Choroid plexus epithelial cell (primary cell): ENCODE measurements at places on chromosomes 1 and 21.
A peak's percentile ranks its signal among the peaks of the same experiment; 100 is the strongest.

- no peak for DNase-seq
These were observed 84.5 kb upstream of the LRRN2 start for GRCh38 chr1:204769997-204770396.

- no peak for DNase-seq
These were observed 8.3 kb downstream of the TENT5C start for GRCh38 chr1:117613969-117614729.

GRCh38 chr1:40029608-40030007 is 10.9 kb upstream of the CAP1 start:
- no peak for DNase-seq

DNA sequence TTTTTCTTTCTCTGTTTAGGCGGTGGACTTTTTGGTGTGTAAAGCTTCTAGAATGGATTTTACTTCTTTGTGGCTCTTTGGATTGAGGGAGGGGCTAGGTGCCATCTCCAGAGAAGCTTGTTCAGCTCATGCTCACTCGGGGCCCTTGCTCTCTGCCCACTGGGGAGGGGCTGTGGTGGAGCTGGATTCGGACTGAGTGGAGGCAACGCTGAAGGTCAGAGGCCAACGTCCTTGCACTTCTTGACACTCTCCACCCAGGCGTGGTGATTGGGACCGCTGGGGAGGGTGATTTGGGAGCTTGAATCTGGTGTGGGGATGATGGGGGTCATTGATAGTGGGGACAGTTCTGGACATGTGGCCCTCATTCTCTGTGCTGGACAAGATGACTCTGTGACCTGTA is 52.6 kb downstream of the ADARB1 start:
- DNase-seq, result no peak

GRCh38 chr1:11664336-11665065 is 501 bp downstream of the FBXO6 start:
- peak; percentile 33 for DNase-seq

DNA sequence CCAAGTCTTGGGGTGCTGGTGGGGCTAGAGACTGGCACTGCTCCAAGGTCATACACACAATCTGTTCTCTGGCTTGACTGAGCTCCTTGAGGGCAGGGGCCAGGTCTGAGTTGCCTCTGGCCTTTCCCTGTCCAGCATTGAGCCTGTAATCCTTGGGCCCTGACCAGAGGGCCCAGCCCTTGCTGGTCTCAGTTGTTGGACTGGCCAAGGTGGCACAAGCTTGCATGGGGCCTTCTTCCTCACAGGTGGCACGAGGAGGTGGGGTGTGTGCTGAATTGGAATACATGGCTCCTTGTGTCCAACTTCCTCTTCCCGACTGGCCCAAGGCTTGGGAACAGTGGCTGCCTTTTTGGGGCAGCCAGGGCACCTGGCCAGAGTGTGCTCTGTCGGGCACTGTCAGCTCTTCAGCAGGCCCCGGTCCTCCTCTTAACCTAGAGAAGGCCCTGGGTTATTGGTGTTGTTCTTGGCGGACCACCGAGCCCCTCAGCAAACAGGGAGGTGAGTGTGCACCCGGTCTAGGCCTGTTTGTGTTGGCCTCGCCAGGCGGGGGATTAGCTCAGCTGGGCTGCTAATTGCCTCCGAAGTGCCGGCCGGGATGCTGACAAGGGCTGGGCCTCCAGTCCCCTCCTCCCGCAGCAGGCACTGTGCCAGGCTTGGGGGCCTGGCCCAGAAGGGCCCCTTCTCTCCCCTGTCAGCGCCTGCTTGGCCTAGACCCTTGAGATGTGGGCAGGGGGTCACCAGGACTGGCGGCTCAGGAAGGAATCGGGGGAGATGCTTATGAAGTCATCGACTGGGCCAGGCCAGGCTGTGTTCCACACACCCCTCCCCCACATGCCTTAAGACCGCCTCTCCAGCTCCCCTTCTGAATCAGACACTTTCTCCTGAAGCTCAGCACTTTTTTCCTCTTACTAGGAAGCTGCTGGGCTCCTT is 28.5 kb downstream of the WNT4 start:
- peak; percentile 91 for DNase-seq
